ENCODE measurements at places on chromosomes 5 and 9.
A peak's percentile ranks its signal among the peaks of the same experiment; 100 is the strongest.

GRCh38 chr5:158119961-158120723, 261.2 kb upstream of the CLINT1 start:
- DNase-seq: peak; percentile 12

DNA sequence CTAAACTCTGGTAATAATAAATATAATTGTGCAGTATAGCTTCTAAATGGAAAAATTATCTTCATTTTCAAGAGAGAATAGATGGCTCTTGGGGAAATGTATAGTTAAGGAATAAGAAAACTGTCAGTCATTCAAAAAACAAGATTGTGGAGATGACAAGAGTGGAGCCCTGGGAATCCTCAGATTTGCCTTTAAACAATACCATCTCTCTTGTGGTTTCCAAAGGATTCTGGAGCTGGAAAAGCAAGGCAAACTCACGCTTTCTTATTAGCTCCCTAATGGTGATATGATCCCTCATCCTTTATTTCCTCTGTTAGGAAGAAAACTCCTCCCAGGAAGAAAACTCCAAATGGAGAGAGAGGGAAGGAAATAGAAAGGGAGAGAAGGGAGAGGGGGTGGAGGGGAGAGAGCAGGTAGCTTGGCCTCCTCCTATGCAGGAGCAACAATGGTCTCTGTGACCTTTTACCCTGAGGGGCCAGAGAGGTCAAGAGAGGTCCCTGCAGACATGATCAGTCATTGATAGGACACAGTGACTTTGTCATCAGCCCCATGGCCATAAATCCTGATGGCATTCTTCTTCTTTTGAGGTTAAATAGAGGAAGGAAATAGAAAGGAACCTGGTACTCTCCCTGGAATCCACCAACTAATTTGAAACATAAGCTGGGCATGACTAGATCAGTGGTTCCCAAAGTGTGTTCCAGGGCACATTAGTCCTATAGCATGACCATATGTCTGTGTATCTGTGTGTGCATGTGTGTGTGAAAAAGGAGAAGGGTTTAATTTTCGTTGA, 312.2 kb downstream of the ARRDC3 start:
- DNase-seq: no peak

GRCh38 chr5:14935341-14935740, 63.8 kb upstream of the ANKH start:
- DNase-seq: no peak

- no peak for DNase-seq
These were observed 20.2 kb downstream of the OCLN start for GRCh38 chr5:69512740-69513260.

DNA sequence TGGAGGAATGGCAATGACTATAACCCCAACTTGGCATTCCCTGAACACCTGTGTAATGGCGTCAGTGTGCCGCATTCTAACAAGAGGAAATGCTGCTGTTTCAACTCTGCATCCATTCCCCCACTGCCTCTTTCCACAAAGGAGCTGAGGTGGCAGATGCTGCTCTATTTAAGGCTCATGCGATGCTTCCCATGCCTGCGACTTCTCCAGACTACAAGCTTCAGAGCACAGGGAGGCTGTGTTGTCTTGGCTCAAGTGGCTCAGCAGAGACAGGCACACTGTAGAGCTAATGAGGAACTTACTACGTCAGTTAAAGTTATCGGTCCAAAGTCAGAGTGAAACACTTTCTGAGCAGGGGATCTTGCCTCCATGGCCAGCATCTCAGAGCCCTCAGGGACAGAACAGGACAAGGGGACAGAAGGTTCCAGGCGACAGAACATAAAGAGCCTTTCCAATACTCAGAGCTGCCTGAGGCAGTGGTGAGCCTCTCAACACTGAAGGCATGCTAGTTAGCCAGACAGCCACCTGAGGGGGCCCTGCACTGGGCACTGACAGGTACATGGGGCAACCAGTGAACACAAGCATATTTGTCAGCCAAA, 21.8 kb downstream of the TNIP1 start:
- DNase-seq: peak; percentile 49

DNA sequence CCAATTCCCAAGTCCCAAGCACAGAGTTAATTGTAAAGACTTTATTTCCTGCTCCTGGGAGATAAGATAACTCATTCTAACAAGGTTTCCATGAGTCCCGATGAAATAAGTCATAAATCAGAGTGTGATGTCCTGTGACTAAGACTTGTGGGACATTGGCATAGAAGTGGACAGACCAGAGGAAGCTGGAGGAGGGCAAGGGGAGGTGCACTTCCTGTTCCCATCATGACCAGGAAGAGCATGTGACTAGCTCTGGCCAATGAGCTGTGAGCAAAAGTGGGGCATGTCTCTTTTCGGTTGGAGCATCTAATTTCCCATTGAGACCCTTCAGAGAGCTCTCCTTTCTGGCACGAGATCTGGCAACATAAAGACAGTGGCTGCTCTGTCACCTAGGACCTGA, 100.4 kb downstream of the ZNF354C start:
- no peak for DNase-seq

- DNase-seq: no peak
These were observed 7.5 kb downstream of the ABL1 start for GRCh38 chr9:130842545-130842944.

- DNase-seq: no peak
These were observed 220.4 kb upstream of the IRX4 start for GRCh38 chr5:2102819-2103776.

GRCh38 chr5:128870373-128870772, 94.9 kb upstream of the SLC27A6 start:
- no peak for DNase-seq

DNA sequence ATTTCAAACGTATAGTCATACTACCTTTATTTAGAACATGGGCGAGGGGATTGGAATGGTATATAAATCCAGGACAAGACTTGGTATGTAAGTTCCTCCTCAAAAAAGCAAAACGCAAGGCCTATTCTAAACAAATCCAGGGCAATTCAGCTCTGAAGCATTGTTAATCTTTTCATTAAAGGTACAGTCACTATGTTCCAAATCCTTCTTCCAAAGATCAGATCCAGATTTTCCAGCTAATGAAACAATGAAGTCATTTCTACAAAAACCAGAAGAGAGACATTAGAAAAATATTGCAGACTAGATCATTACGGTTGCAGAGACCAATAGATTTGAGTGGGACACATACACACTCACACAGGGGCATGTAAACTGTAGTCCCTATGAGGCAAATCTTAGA, 116.1 kb upstream of the BNC2 start:
- no peak for DNase-seq

GRCh38 chr9:94960964-94961363, 234.5 kb downstream of the AOPEP start:
- DNase-seq: no peak

Measured in hematopoietic multipotent progenitor cell treated with erythropoietin and hydrocortisone succinate and interleukin-3 and kit ligand, for 6 days (in vitro differentiated cells).